ENCODE measurements at places on chromosomes 7 and 10.

DNA sequence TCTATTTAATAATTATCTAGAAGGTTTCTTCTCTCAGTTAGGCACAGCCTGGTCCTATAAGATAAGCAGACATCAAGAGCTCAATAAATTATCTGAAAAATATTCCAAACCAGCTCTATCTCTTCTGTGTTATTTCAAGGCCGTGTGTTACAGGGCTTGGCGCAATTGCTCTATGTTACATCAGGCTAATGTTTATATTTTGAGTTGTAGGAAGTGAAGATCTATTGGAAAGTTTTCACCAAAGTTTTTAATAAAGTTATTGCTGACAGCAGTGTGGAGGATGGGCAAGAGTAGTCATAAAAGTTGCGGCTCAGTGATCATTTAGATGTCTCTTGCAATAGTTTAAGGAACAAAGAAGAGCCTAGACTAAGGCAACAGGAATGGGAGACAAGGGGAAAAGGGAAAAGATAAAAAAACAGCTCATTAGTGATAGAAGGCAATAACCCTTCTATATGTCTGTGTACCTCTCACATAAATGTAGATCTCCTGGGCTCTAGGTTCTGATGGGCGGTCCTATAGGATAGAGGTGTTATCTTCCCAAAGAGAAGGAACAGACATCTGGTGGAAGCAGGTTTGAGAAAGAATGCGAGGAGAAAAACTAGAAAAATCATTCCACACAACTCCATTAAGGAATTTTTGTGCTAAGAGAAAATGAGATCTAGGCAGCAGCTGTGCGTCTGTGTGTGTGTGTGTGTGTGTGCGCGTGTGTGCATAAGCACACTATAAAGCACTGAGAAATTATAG is 5.9 kb upstream of the ANKRD7 start:
- DNase-seq, result no peak

GRCh38 chr10:116765648-116766081 is 23.3 kb upstream of the HSPA12A start:
- DNase-seq, result no peak

GRCh38 chr10:73991884-73992245 is 6.1 kb upstream of the VCL start:
- DNase-seq, result peak; percentile 68

- no peak for DNase-seq
Observed at GRCh38 chr7:10977113-10977512, 3.4 kb downstream of the PHF14 start.

- DNase-seq, result no peak
Observed at GRCh38 chr10:62691336-62691735, 113.2 kb upstream of the ADO start.

GRCh38 chr7:140640727-140641523 is at the start of gene DENND2A:
DENND2A (minus strand) TSS chr7:140640813; CDS start chr7:140602397, 38,416 bp downstream.
- peak; percentile 87 for DNase-seq

DNA sequence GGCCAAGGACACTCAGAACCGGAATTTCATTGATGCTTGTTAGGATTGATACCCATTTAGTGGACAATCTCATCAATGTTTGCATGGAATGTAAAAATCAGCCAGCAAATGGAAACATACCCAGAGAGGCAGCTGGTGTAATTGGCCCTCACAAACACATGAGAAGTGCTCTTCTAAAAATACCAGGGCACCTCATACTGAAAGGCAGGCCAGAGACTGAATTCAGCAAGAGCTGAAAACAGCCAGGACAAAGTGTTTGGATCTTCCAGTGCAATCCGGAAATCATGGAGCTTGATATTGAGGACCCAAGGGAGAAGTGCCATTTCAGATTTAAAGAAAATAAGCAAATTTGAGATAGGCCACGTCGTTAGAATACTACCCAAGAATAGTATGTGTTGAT is 498.6 kb downstream of the GALNT17 start:
- no peak for DNase-seq

GRCh38 chr7:90903841-90904240 is 307.7 kb downstream of the CDK14 start:
- DNase-seq, result no peak

All from aorta (tissue), 5 donors.